ENCODE measurements at places on chromosomes 12 and 14.

- H3K4me3 ChIP-seq: no peak overlapping the region
- H3K27ac ChIP-seq: peak overlapping the region; percentile 54
These were observed 22.9 kb upstream of the ANKLE2 start for GRCh38 chr12:132784580-132784979.

- no peak overlapping the region for H3K4me3 ChIP-seq
- peaks cover 14% of the 10 kb centered on the region for H3K27me3 ChIP-seq
- peaks cover 7% of the 10 kb centered on the region for H3K4me1 ChIP-seq
- no peak for DNase-seq
- H3K27ac ChIP-seq: no peak overlapping the region
These were observed 2.4 kb downstream of the SLC2A14 start for GRCh38 chr12:7870335-7870734.

DNA sequence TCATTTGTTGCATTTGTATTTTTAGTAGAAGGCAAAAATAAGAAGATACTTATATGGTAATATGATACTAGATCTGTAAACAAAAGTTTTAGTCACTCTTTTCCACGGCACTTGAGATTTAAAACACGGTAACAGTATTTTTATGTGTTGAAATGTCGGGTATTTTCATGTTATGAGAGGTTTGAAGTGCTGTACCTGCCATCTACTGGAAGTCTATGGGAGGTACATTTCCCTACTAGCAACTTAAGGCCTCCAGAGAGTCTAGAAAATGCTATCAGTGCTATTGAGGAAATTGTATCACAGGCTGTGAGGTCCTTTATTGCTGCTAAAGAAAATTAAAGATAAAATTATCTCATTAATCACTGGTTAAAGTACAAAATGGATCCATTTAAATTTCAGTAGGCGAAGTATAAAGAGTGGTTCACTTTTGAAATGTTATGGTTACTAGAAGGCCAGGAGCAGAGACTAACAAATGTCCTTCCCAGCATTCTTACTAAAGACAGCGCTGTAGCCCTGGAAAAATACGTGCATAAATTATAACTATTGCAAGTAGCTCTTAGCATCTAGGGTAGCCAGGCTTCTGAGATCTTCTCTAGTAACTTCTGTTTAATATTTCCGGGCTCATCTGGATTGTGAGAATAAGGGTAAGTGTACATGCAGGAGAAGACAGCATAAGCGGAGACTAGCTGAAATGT lies 77.6 kb upstream of the PRKD1 start:
- H3K4me3 ChIP-seq: no peak overlapping the region
- DNase-seq: no peak
- H3K27ac ChIP-seq: no peak overlapping the region
- no peaks in the 10 kb centered on the region for H3K36me3 ChIP-seq
- H3K4me1 ChIP-seq: no peaks in the 10 kb centered on the region
- H3K27me3 ChIP-seq: no peaks in the 10 kb centered on the region

DNA sequence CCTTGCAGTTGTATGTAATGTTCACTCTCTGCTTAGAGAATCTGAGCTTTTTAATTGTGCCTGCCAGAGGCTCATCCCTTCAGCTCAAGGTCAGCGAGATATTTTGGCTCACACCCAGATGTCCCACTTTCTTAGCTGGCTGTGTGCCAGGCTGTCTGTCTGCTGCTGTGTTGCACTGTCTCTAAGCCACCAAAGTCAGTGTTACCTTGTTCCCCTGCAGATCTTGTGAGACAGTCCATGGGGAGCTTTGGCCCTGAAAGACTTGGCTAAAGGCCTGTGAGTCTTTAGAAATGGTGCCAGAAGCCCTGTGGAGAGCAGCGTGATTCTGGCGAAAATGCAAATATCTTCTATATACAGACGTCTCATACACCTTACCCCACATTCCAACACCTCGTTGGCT lies 293.7 kb downstream of the TTC6 start:
- no peaks in the 10 kb centered on the region for H3K36me3 ChIP-seq
- H3K27ac ChIP-seq: no peak overlapping the region
- no peak for DNase-seq
- H3K4me1 ChIP-seq: no peaks in the 10 kb centered on the region
- H3K4me3 ChIP-seq: no peak overlapping the region

DNA sequence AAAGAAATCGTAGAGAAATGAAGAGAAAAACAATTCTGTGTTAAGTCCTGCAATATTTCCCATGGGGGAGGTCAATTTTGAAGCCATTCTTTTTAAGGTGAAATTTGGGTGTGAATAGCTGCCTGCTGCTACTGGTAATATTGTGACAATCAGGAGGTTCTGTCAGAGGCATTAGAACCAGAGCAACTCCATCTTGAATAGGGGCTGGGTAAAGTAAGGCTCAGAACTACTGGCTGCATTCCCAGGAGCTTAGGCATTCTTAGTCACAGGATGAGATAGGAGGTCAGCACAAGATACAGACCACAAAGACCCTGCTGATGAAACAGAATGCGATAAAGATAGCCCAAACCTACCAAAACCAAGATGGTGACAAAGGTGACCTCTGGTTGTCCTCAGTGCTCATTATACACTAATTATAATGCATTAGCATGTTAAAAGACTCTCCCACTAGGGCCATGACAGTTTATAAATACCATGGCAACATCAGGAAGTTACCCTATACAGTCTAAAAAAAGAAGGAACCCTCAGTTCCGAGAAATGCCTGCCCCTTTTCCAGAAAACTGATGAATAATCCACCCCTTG lies 24.8 kb upstream of the MTHFD1 start:
- H3K36me3 ChIP-seq: no peaks in the 10 kb centered on the region
- H3K27me3 ChIP-seq: no peaks in the 10 kb centered on the region
- no peak overlapping the region for H3K4me3 ChIP-seq
- no peak for DNase-seq
- no peak overlapping the region for H3K27ac ChIP-seq

GRCh38 chr12:6533653-6533922 lies 729 bp upstream of the GAPDH start:
- peak overlapping the region; percentile 87 for H3K27ac ChIP-seq
- H3K36me3 ChIP-seq: no peaks in the 10 kb centered on the region
- no peaks in the 10 kb centered on the region for H3K27me3 ChIP-seq
- H3K4me1 ChIP-seq: peaks cover 51% of the 10 kb centered on the region
- peak; percentile 20 for DNase-seq
- H3K4me3 ChIP-seq: peak overlapping the region; percentile 97

DNA sequence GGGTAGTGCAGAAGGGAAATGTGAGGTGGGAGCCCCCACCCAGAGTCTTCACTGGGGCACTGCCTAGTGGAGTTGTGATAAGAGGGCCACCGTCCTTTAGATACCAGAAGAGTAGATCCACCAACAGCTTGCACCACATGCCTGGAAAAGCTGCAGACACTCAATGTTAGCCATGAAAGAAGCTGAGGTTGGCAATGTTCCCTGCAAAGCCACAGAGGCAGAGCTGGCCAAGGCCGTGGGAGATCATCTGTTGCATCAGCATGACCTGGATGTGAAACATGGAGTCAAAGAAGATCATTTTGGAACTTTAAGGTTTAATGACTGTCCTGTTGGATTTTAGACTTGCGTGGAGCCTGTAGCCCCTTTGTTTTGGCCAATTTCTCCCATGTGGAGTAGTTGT lies 468.4 kb upstream of the FOXG1 start:
- no peak overlapping the region for H3K27ac ChIP-seq
- no peak for DNase-seq
- no peaks in the 10 kb centered on the region for H3K27me3 ChIP-seq

- DNase-seq: no peak
- no peaks in the 10 kb centered on the region for H3K36me3 ChIP-seq
- peaks cover 42% of the 10 kb centered on the region for H3K4me1 ChIP-seq
- H3K4me3 ChIP-seq: no peak overlapping the region
- H3K27me3 ChIP-seq: peaks cover 4% of the 10 kb centered on the region
These were observed 13.1 kb downstream of the RAPGEF3 start for GRCh38 chr12:47745485-47746041.

DNA sequence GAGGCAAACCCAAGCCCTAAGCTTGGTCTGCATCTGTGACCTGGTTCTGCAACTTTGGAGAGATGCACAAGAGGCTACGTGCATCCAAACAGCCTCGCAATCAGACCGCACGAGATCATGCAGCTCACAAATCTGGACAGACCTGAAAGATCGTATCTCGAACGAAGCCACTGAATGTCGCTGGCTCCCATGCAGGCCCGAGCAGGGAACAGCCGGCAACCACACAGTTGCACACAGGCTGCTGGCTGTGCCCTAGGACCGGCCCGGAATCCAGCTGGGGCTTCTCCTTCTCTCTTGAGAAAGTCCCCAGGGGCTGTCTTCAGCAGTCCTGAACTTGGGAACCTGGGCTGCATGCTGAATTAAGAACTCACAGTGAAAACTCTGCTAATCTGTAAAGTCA lies 27.9 kb downstream of the WNT5B start:
- H3K4me1 ChIP-seq: peaks cover 5% of the 10 kb centered on the region
- H3K4me3 ChIP-seq: no peak overlapping the region

DNA sequence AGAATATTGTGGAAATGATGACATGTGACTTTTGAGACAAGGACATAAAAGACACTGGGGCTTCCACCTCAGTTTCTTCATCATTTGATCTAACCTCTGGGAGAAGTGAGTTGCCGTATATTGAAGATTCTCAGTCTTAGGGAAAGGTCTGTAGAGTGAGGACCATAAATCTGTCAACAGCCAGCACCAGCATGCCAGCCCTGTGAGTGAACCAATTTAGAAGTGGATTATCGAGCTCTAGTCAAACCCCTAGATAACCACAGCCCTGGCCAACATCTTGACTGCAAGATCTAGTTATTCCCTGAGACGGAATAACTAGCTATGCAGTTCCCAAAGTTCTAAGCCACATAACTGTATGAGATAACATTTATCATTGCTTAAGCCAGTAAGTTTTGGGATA lies 108.8 kb upstream of the PTPRR start:
- no peaks in the 10 kb centered on the region for H3K4me1 ChIP-seq
- DNase-seq: no peak
- no peaks in the 10 kb centered on the region for H3K36me3 ChIP-seq
- H3K27me3 ChIP-seq: no peaks in the 10 kb centered on the region

DNA sequence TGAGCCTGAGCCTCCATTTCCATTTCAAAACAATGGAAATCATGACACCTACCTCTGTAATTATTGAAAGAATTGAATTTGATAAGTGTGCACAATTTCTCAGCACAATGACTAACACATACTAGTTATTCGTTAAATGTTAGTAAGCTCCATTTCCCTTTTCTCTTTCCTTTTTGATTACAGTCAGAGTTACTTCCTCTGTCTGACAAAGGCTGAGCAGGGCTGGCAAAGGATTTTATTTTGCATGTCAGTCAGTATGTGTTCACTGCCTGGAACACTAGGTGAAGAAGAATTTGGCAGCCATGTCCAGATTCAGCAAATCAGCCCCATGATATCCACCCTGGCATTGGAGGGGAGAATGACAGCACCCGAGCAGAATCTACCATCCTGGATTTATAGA lies 12.2 kb upstream of the RHOJ start:
- H3K27ac ChIP-seq: no peak overlapping the region
- H3K27me3 ChIP-seq: no peaks in the 10 kb centered on the region
- H3K36me3 ChIP-seq: no peaks in the 10 kb centered on the region
- H3K4me3 ChIP-seq: no peak overlapping the region
- no peaks in the 10 kb centered on the region for H3K4me1 ChIP-seq

DNA sequence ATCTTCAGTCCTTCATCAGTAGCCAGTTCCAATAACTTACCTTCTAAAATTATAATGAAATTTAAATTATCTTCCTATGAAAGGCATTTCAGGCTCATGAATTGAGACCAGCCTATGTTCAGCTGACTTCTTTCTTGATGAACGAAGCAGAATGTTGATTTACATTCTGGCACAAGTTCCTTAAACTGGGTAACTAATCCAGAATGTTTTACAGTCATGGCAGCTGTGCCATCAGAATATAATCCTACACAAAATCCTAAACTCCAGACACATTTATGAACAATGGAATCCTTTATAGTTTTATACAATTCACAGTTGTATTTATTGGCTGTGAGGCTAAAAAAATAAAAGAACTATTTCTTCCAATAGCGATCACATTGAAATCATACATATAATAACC lies 97.3 kb upstream of the CPM start:
- no peak overlapping the region for H3K4me3 ChIP-seq
- no peak for DNase-seq
- H3K4me1 ChIP-seq: no peaks in the 10 kb centered on the region
- no peak overlapping the region for H3K27ac ChIP-seq
- no peaks in the 10 kb centered on the region for H3K36me3 ChIP-seq
- peaks cover 4% of the 10 kb centered on the region for H3K27me3 ChIP-seq

DNA sequence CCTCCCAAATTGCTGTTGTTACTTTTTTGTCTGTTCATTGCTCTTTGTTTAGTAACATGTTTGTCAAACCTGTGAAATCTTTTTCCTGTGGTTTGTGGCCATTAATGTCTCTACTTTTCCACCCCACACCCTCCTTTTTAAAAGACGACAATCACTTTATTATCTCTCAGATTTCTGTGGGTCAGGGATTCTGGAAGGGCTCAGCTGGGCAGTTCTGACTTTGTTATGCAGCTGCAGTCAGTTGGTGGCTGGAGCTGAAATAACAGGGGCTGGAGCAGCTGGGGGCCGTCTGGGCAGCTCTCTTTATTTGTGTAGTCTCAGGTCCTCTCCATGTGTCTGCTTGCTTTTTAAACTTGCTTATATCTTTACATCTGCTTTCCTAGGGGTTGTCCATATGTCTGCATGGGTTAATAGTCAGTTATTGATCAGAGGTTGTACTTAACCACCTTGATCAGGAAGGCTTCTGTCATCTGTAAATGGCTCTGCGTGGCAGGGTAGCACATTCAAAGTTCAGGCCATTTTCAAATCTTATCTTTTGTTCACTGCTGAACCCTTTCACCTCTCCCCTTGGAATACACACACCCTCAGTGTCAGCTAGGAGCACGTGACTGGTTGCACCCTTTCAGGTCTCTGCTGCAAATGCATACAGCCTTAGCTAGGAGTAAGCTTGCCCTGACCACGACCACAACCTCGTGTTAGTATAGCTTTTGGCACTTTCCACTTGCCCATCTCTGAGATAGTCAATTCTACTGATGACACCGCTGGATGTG lies 27.9 kb downstream of the BORCS5 start:
- H3K27me3 ChIP-seq: no peaks in the 10 kb centered on the region
- DNase-seq: no peak
- peaks cover 28% of the 10 kb centered on the region for H3K36me3 ChIP-seq

DNA sequence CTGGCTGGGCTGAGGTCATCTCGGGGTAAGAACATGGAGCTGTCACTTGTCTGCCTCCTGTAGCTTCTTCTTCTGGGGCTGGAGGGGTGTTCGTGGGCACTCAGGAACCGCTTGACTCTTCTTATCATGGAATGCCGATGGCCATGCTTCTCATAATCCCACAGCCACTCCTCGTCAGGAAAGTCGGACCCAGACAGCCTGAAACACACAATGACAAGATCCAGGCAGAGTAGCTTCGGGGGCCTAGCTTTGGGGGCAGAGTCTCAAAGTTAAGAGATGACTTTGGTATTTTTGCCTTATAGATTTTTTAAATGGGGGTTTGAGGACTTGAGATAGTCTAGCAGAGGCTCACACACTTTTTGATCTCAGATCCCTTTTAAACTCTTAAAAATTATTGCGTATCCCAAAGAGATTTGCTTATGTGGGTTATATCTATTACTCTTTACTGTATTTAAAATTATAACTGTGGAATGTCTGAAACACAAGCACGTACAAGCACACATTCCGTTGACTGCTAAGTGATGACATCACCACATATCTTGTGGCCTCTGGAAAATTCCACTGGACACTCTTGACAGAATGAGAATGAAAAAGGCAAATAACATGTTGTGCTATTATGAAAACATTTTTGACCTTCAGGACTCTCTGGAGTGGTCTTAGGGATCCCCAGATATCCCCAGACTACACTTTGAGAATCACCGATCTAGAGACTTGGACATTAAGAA lies 43.3 kb downstream of the BEST3 start:
- DNase-seq: no peak
- no peaks in the 10 kb centered on the region for H3K36me3 ChIP-seq
- H3K27me3 ChIP-seq: peaks cover 2% of the 10 kb centered on the region
- no peak overlapping the region for H3K4me3 ChIP-seq
- H3K4me1 ChIP-seq: no peaks in the 10 kb centered on the region

- DNase-seq: no peak
- no peaks in the 10 kb centered on the region for H3K27me3 ChIP-seq
These were observed 105.1 kb upstream of the DIO2 start for GRCh38 chr14:80316441-80316840.
